ENCODE measurements at places on chromosomes 5 and 9.

DNA sequence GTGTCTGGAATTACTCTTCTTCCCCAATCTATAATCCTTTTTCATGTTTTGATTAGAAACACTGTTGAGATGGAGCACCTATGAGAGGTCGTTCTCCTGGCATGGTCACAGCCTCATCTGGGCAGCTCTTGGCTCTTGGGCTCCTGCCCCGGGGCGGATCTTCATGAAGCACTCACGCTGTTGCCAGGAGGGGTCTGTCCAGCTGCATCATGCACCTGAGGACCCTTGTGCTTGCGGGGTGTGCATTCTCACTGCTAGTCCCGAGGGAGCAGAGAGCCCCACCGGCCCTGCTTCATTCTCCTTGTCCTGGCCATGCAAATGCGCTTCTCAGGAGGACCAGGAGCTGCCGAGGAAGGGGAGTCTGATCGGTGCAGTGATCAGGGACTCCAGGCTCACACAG is 117.6 kb upstream of the S1PR3 start:
- no peak for DNase-seq

DNA sequence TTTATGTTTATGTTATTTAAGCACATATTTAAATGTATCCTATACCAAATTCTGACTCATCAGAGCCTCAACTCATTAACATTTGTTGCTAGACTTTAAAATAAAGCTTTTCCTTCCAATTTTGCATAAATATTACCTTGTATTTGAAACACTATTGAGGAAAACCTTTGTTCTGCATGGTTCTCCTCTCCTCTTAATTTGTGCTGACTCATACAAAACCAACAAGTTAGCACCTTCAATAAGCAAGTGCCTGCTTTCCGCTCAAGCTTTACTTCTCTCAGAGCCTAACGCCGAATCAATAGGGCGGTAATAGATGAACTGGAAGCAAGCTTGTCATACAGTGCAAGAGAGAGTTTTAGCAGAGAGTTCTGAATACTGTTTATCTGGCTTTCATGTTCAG is 7.9 kb downstream of the AMACR start:
- no peak for DNase-seq

DNA sequence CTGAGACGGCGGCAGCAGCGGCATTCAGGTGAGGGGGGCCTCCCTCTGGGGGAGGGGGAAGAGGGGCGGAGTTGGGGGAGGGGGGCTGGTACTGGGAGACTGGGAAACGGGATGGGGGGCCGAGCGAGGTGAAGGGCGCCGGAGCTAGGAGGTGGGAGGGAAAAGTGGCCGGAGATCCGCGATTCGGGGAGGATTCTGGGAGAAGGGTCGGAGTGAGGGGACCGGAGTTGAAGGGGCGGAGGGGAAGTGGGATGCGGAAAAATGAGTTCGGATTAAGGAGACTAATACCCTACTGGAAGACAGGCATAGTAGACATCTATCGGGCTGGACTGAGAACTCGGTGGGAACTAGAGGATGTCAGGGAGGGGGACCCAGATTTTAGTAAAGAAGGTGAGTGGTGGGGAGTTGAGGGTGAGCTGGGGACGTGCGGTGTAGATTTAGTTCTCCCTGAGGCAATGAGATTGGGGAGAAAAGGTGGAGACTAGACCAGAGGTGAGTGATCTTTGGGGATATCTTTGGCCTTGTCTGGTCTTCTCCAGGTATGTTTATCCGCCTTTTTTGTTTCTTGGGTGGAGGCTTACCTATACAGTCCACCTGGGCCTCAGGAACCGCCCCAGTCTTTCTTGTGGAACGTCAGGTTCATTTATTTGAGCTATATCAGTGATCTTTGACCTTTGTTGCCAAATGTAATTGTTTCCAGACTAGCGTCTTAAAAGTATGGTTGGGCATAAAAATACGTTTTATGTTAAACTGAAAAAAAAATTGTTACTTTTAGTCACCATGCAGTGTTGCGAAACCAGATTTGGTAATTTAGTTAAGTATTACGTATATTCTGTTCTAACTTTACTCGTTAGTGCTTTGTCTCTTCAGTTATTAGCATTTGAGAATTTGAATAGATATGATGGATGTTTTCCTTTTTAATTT is 632 bp downstream of the UBAP1 start:
- DNase-seq, result peak; percentile 76

DNA sequence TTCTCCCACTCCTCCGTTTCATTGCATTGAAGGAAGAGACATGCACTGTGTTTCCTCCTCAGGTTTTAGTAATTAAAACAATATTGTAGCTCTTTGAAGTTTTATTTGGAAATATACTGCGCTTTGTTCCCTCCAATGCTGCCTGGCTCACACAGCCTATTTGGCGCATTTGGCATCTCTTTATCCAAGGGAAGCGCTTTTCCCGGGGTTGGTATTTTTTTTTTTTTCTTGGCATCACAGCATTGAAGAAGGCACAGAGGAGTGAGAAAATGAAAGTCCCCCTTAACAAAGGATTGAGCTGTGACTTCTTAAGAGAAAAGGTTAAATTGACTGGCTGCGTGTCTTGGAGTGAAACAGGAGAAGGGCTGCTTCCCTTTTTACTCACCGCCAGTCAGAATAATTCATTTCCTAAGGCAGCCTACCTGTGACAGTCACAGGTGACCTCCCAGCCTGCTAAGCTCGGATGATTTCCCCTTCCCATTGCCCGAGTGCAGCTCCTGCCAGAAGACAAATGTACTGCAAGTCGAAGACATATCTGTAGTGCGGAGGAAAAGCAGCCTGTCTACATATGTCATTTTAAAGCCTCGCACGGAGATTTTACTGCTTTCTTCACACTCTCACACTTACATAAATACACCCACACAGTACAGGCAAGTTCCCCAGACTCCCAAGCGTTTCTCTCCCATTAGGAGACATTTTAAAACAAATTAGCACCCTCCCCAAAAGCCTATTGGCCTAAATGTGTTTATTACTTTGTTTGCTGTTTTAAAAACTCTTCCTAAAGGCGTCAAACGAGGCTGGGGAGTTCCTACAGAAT is 665.5 kb upstream of the ZNF608 start:
- DNase-seq, result peak; percentile 44

DNA sequence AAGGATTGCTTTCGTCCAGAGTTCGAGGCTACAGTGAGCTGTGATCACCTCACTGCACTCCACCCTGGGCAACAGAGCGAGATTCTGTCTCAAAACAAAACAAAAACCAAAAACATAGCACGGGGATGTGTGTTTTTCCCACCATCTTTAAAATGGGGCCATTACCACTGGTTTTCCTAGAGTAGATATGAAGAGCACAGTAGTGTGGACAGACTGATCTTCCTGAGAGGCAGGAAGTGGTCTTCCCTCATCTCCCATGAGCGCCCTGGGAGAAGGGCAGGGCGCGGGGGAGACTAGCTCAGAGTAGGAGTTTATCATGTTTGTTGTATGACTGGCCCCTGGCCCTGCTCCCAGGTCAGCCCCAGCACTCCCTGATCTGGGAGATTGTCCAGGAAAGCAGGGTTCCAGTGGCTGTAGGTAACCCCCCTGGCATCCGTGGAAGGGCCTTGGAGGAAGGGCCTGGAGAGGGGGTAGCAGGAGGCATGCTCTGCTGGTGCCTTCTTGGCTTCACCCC is 2.3 kb downstream of the SUSD3 start:
- DNase-seq, result peak; percentile 50
